ENCODE measurements at places on chromosomes 5 and 9. TPM values are rescaled to one million over a fixed set of nuclear protein-coding genes. Genes with fewer than 3 reads are reported as not detected.

DNA sequence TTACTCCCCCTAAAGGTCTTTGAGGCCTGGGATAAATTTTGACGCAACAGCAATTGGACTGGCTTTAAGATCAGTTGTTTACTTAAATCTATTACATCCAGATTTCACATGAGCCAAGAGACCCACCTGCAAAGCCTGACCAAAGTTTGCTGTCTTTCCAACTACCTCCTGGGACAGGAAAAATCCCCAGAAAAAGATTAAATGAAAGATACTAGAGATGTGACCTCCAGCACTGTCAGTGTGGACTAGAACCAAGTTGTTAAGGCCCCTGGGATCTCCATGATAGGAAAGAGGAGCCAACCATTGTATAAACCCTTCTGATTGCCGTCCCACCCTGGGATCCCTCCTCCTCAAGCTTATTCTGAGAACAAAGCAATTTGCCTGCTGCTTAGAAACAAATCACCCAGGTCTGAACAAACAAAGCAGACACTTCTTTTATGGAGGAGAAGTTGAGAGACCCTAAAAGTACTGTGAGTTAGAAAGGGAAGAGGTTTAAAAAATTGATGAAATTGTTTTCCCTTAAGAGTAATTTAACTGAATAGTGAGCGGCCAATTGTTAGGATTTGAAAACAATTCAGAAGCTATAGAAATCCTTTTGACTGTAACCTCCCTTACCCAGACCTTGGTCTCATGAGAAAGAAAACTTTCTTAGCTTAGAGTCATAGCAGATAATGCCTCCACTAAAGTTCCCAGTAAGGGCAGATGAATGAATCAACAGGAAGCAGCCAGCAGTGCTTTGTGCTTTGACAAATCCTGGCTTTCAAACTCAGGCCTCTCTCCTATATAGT lies 255.2 kb downstream of the TMEM167A start:
- DNase-seq: no peak

Gene BTNL8
- not detected for polyA plus RNA-seq

Gene RAB3C
- not detected for polyA plus RNA-seq

GRCh38 chr5:30874241-30875034 lies 319.0 kb upstream of the CDH6 start:
- no peak for DNase-seq

DNA sequence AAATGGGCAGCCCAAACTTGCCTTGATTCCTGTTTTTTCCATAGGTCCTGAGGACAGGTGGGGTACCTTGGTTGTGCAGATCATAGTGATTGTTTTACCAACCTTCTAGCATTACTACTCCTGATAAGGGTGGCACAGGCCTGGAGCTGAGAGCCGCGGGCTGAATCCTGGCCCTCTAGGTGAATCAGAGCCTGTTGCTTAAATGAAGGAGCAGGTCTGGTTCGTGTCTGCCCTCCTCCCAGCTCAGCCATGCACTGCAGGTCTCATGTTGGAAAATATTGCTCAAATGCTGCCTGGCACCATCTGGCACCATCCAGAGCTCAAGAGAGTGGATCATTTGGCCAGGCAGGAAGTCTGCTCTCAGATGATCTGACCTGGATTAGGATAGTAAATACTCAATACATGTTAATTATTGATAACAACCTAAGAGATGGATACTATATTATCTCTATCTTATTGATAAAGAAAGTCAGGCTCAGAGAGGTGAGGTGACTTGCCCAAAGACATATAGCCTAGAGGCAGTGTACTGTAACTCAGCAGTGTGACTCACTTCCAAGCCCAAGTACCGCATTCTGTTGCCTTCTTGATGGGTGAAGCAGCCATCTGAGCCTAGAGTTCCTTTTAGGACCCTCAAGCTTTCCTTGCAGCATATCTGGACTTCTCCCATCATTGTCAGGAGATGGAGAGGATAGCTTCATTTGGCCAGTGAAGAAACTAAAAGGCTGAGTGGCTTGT lies 104.3 kb upstream of the PITX1 start:
- DNase-seq: no peak

- DNase-seq: no peak
Measured at GRCh38 chr9:116482740-116483139, 204.4 kb upstream of the TRIM32 start.

Gene PCDHA12
- not detected for polyA plus RNA-seq
